Activated T-helper 17 cell treated with anti-CD3 and anti-CD28 coated beads, Interleukin-2, amount 50 U/mL, for 72 hours (primary cell): ENCODE measurements at places on chromosomes 12 and 14. TPM values are rescaled to one million over a fixed set of nuclear protein-coding genes. Genes with fewer than 3 reads are reported as not detected.

DNA sequence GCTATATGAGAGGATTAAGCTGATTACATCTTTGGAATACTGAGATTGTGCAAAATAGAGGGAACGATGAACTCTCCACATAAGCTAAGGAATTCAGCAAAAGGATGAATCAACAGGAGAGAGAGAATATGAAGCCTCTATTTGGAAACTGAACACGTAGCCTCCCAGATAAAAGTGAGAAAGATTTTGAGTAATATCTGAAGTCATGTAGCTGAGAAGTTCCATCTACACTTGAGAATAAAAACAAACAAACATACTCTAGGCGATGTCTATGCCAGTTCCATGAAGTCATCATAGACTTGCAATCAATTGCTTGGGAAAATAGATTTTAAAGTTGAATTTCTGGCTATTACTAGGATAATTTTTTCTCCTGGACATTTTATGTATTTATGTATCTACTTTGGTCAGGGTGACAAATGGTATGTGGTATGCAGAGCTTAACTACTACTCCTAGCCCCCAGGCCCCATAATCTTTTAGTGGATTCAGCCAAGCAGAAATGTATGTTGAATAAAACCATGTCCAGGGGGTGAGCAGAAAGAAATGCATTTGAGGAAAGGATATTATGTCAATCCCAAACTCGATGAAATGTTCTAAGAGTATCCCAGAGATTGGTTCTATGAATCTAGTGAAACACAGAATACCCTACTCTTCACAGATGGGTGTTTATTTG lies 627.4 kb downstream of the DIO2 start:
- no peaks in the 10 kb centered on the region for H3K27me3 ChIP-seq
- no peaks in the 10 kb centered on the region for H3K36me3 ChIP-seq
- no peak overlapping the region for H3K4me3 ChIP-seq
- no peak overlapping the region for H3K27ac ChIP-seq
- ATAC-seq = no peak

The TTC5 gene
- total RNA-seq = 6.9 TPM

DNA sequence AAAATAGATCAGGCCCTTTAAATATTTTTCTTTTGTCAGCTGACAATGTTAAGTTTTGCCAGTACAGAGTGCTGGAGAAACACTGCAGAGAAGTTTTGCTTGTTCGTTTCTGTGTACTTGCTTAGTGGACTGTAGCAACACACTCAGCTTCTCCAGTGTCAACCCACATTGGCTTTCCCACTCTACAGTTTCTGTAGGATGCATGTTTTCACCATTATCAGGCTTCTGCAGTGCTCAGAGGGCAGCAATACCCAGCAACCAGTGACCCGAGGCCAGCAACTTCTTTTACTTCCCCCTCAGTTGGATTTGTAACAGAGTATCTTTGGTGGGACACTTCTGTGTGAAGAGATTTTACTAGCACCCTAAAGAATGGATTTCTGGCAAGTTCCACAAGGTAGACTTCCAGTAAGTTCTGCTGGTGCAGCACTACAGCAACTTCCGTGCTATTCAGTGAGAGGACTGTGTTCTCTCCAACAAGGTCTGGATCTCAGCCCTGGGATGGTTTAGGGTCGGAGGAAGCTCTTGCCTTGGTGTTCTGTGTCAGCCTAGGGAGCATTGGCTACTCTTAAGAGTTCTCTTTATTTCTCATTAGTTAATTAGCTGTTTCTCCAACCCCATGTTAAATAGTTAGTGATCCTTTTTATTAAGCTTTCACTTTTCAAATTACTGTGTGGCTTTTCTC lies 70.4 kb downstream of the FUT8 start:
- no peaks in the 10 kb centered on the region for H3K27me3 ChIP-seq
- peaks cover 44% of the 10 kb centered on the region for H3K4me1 ChIP-seq
- H3K27ac ChIP-seq = no peak overlapping the region
- ATAC-seq = no peak
- peaks cover 29% of the 10 kb centered on the region for H3K36me3 ChIP-seq
- no peak overlapping the region for H3K4me3 ChIP-seq

GRCh38 chr12:19850346-19851065 lies 411.2 kb downstream of the AEBP2 start:
- peak overlapping the region; percentile 1 for H3K4me3 ChIP-seq
- H3K4me1 ChIP-seq = peaks cover 12% of the 10 kb centered on the region
- ATAC-seq = peak; percentile 30
- no peaks in the 10 kb centered on the region for H3K36me3 ChIP-seq

DNA sequence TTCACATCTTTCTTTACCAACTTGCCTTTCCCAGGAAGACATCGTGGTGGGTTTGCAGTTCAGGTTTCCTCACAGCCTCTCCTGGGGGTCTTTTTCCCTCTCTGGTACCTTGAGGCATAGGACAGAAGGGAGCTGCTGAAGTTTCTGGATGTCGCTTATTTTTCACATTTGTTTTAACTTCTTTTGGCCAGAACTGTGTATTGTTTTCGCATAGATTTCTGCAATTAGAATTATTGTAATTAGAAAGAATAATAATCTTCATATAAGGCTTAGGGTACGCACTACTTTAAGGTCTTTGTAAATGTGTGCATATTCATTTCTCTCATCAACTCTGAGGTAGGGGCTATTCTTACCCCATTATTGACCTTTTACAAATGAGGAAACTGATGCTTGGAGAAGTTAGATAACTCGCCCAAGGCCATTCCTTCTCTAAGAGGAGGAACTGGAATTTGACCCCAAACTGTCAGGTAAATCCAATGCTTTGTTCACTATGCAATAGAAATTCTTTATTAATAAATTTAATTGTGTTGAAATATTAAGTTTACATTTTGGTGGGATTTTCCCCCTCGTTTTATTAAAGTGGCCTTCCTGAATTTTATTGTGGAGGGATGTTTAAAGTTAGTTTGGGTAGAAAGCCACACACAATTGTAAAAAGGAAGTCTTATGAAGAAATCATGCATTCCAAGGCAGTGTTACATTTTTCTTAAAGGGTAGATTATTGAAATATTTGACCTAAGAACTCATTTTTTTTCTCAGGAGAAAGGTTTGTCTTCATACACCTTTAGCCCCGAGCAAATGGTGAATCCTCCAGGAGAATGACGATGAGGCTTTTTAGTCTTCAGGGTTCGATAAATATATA lies 12.1 kb upstream of the SLC38A2 start:
- ATAC-seq = no peak
- H3K4me1 ChIP-seq = peaks cover 10% of the 10 kb centered on the region
- H3K36me3 ChIP-seq = no peaks in the 10 kb centered on the region
- H3K4me3 ChIP-seq = peak overlapping the region; percentile 93
- H3K27me3 ChIP-seq = no peaks in the 10 kb centered on the region

DNA sequence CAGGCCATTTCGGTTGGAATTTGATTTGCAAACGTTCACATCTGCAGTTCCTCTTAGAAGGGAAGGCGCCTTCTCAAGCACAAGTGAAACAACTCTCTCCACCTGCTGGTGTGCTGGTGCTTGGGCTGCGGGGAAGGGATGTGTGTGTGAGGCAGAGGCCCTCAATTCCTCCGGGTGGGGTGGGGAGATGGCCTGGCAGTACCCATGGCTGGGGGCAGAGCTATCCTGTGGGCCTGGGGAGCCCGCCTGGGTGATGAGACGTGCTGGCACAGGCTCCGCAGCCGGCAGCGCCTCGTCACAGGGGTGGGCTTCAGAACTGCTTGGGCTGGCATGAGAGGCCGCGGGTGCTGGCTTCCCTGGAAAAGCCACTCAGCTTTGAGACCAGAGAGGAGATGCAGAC lies 28.9 kb upstream of the TDRD9 start:
- no peak overlapping the region for H3K27ac ChIP-seq
- no peaks in the 10 kb centered on the region for H3K4me1 ChIP-seq
- H3K27me3 ChIP-seq = no peaks in the 10 kb centered on the region
- H3K36me3 ChIP-seq = no peaks in the 10 kb centered on the region
- no peak for ATAC-seq

- no peak for ATAC-seq
- H3K36me3 ChIP-seq = no peaks in the 10 kb centered on the region
- no peak overlapping the region for H3K4me3 ChIP-seq
- H3K27ac ChIP-seq = no peak overlapping the region
Measured at GRCh38 chr12:10140001-10140400, 10.0 kb upstream of the CLEC7A start.

DNA sequence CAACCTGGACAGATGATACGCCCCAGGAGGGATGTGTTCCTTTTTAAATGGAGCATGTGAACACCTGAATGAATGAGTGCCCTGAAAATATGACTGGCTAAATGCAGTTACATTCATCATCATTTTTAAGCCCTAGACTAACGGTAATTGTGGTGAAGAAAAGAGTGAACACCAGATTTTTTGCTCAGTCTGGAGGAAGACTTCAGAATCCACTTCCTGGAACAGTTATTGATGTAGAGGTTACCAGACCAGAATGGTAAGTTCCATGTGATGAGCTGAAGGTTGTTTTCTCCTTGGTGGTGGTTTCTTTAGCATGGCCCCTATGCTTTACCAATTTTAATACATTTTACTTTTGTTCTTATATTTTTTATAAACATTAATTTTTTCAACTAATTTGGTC lies 29.3 kb downstream of the PIWIL1 start:
- no peak for ATAC-seq
- no peaks in the 10 kb centered on the region for H3K36me3 ChIP-seq
- peaks cover 4% of the 10 kb centered on the region for H3K27me3 ChIP-seq
- no peak overlapping the region for H3K27ac ChIP-seq
- no peaks in the 10 kb centered on the region for H3K4me1 ChIP-seq
- no peak overlapping the region for H3K4me3 ChIP-seq

DNA sequence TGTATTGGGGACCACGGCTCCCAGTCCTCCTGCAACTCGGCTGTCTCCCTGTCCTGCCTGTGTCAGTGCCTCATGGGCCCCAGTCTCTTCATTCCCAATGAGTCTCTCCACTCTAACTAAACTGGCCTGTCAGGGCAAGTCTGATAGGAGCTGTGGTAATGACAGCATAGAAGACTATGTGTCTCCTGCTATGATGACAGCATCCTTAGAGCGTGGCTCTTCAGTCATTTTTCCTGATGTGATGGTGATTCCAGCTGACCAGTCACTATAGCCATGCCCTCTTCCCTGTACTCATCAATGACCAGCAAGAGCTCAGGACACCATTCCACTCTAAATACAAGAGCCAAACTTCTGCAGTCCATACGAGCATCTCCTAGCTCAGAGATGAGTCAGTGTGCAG lies 339.8 kb downstream of the PCNX1 start:
- H3K27ac ChIP-seq = peak overlapping the region; percentile 71
- peaks cover 20% of the 10 kb centered on the region for H3K4me1 ChIP-seq
- ATAC-seq = no peak
- no peaks in the 10 kb centered on the region for H3K27me3 ChIP-seq
- no peaks in the 10 kb centered on the region for H3K36me3 ChIP-seq

DNA sequence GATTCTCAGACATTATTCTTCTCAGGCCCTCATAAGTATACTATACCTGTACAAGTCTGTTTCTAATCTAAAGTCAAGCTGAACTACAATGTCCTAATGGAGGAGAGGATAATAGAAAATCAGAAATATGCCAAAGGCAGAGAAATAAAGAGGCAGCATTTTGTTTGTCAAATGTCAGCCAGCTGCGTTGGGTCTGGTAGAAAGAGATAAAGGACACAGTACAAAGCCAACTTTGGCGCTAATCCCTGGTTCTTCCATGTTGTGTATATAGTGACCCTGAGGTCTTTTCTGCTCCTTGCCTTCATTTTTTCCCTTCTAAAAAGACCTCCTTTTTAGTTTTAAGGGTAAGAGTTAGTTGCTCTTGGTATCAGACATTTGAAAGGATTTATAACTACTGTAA lies 103.1 kb downstream of the PRICKLE1 start:
- no peak for ATAC-seq
- H3K27me3 ChIP-seq = peaks cover 42% of the 10 kb centered on the region
- H3K4me3 ChIP-seq = no peak overlapping the region

GRCh38 chr14:68779761-68780323 lies 13.0 kb downstream of the ZFP36L1 start:
- peak; percentile 55 for ATAC-seq
- H3K36me3 ChIP-seq = no peaks in the 10 kb centered on the region
- H3K27me3 ChIP-seq = no peaks in the 10 kb centered on the region

DNA sequence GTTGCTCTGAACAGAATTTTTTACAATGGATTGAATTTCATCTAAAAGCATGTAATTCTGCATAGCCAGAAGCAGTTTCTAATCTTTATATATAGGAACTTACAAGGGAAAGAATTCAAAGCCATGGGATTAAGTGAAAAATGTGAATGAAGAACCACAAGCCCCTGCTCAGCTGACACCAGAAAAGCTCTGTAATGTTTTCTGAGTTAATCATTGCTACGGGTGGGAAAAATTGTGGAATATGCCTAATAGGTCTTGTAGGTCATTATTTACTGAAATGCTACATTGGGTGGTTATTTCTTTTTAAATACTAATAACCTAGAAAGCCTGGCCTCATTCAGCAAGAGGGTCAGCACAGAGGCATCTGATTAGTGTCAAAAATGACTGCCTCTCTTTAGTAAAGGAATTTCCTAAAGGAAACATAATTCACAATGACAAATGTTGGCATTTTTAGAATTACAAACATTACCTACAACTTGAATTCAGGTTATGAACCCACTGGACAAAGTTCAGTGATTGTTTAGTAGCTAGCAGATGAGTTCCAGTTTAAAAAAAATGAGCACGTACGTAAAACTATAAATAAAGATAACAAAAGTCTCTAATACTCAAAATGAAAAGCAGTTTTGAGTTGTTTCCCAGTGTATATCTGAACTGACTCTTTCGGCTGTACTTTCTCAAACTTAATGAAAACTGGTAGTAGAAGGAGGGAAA lies 75.3 kb downstream of the BMP4 start:
- ATAC-seq = no peak
- no peaks in the 10 kb centered on the region for H3K4me1 ChIP-seq
- H3K4me3 ChIP-seq = no peak overlapping the region
- H3K36me3 ChIP-seq = no peaks in the 10 kb centered on the region
- H3K27ac ChIP-seq = no peak overlapping the region
